ENCODE measurements at places on chromosomes 7 and 10.

DNA sequence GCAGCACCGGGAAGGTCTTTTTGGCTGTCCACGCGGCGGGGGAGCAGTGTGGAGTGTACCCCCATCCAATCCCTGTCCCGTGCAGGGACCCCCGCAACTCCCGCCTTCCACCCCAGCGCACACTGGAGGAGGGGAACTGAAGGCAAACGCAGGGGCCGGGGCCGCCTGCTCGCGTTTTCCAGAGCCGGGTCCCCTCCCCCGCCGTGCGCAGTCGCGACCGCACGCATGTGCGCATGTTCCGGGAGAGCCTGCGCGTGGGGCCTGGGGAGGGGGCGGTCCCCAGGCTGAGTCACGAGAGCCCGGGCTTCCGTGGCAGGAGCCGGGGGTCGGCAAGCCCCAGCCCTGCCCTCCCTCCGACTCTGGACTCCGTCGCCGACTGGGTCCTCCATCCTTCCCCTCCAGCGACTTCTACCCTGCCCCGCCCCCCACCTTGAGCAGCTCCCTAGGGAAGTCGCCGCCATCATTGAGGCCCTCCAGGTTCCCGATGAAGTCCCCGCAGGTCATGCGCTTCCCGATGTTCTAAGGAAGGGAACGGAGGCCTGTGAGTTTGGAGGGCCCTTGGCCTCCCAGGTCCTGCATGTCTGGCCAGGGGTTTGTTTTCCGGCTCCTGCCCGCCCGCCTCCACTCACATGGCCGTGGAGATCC, 8.0 kb downstream of the PSD start:
- no peak overlapping the region for H3K27ac ChIP-seq
- peak; percentile 28 for DNase-seq
- peaks cover 69% of the 10 kb centered on the region for H3K27me3 ChIP-seq
- peak overlapping the region; percentile 43 for H3K4me3 ChIP-seq

DNA sequence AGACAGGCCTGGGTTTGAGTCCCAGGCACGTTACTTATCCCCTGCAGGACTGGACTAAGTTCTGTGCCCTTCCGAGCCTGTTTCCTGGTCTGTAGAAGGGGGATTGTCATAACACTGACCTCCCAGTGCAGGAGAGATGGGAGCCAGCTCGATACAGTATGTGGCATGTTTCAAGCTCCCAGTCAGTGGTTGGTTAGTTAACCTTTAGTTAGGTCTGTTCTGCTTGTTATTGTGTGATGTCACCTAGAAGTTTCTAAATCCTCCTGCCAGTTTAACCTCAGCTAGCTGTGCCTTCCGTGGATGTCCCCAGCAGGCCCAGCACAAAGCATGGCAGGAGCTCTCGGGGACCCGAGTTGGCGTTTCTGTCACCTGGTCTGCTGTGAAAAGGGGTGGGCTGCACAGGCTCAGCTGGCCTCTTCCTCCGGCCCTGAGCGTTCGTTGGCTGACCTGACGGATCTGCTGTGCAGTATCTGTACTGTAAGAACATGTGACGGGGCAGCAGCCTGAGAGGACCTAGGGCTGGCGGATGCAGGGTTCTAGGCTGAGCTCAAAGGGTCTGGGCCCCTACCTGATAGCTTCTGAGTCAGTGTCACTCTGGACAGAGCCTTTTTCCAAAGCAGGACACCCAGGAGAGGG, 53.0 kb downstream of the SPOCK2 start:
- H3K4me1 ChIP-seq: peaks cover 6% of the 10 kb centered on the region
- H3K27me3 ChIP-seq: peaks cover 7% of the 10 kb centered on the region
- no peaks in the 10 kb centered on the region for H3K36me3 ChIP-seq
- no peak for DNase-seq

- H3K27me3 ChIP-seq: no peaks in the 10 kb centered on the region
- peaks cover 35% of the 10 kb centered on the region for H3K36me3 ChIP-seq
- H3K27ac ChIP-seq: no peak overlapping the region
- no peak overlapping the region for H3K4me3 ChIP-seq
- no peaks in the 10 kb centered on the region for H3K4me1 ChIP-seq
- DNase-seq: no peak
Observed at GRCh38 chr7:99422186-99422585, 13.4 kb downstream of the BUD31 start.

GRCh38 chr7:54663603-54664234, 95.3 kb downstream of the SEC61G start:
- no peak overlapping the region for H3K27ac ChIP-seq
- no peaks in the 10 kb centered on the region for H3K36me3 ChIP-seq
- no peak overlapping the region for H3K4me3 ChIP-seq
- no peaks in the 10 kb centered on the region for H3K4me1 ChIP-seq
- H3K27me3 ChIP-seq: peaks cover 10% of the 10 kb centered on the region

DNA sequence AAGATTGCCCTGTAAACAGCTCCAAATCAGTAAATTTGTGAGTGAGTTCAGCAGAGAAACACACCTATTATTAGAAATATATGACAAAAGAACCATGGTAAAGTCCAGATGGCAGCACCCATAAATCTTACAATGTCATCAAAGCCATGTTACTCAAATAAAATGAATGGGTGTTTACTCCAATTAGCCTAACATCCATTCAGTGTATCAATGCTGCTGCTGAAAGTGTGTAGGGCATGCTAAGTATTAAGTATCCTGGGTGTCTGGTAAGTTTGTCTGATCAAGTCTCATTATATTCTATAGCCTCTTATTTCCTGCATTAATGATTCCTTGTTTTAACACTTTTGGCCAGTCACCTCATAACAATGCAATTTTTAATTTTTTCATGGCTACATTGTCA, 185.5 kb upstream of the STEAP4 start:
- H3K4me3 ChIP-seq: no peak overlapping the region
- no peak overlapping the region for H3K27ac ChIP-seq
- H3K36me3 ChIP-seq: no peaks in the 10 kb centered on the region
- H3K4me1 ChIP-seq: no peaks in the 10 kb centered on the region
- no peaks in the 10 kb centered on the region for H3K27me3 ChIP-seq
- no peak for DNase-seq

DNA sequence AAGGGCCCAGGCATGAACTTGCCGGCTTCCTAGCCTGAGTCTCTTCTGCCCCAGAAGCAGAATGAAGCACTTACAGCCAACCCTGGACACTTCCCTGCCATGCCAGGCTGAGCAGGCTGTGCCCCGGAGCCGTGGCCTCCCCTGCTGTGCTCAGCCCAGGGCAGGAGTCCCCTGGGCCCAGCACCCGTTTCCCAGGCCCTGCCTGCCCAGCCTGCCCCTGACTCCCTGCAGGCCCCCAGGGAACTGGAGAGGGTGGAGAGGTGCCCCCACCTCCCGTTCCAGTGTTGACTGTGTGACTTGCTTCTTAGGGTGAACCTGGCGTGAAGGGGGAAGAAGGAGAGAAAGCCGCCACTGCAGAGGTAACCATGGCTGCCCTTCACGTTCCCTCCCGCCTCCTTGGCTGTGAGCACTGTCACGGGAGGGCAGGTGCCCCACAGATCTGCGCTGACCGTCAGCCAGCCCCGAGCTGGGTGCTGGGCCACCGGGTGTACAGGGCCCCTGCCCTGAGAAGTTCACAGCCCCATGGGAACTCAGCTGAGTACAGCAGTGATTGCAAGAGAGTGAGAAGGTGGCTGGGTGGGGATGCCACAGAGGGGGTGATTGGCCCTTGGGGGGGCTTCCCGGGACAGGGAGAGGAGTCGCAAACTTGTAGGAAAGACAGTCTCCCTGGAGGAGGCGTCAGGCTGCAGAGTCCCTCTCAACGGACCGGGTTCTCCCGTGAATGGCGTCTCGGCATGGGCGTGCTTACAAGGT, 75.9 kb downstream of the MYL10 start:
- H3K36me3 ChIP-seq: no peaks in the 10 kb centered on the region
- H3K27ac ChIP-seq: no peak overlapping the region
- H3K27me3 ChIP-seq: no peaks in the 10 kb centered on the region
- H3K4me3 ChIP-seq: no peak overlapping the region

DNA sequence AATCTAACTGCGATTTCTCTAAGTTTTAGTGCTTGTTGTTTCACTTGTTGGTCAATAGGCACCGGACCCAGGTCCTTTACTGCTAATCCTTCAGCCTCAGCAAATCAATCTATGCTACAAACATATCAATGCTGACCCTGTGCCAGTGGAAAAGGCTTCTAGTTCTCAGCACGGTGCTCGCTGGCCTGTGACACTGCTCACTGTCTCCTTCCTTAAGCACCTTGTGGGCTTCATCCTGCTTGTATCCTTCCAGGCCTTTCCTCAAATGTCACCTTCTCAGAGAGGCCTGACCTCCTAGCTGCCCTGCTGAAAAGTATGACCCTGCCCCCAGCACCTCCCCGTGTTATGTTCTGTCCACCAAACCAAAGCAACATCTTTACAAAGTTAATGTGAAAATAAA, 201.2 kb upstream of the FRMD4A start:
- no peaks in the 10 kb centered on the region for H3K27me3 ChIP-seq
- DNase-seq: no peak
- H3K27ac ChIP-seq: no peak overlapping the region
- no peak overlapping the region for H3K4me3 ChIP-seq
- peaks cover 4% of the 10 kb centered on the region for H3K4me1 ChIP-seq

GRCh38 chr10:84196083-84196482, 1.7 kb downstream of the CDHR1 start:
- no peaks in the 10 kb centered on the region for H3K36me3 ChIP-seq
- peaks cover 35% of the 10 kb centered on the region for H3K27me3 ChIP-seq
- no peak overlapping the region for H3K27ac ChIP-seq
- no peak for DNase-seq
- no peaks in the 10 kb centered on the region for H3K4me1 ChIP-seq

GRCh38 chr7:75762350-75762917, 9.6 kb downstream of the CCL26 start:
- H3K4me1 ChIP-seq: no peaks in the 10 kb centered on the region
- H3K27me3 ChIP-seq: no peaks in the 10 kb centered on the region
- no peaks in the 10 kb centered on the region for H3K36me3 ChIP-seq
- DNase-seq: peak; percentile 85
- no peak overlapping the region for H3K27ac ChIP-seq

DNA sequence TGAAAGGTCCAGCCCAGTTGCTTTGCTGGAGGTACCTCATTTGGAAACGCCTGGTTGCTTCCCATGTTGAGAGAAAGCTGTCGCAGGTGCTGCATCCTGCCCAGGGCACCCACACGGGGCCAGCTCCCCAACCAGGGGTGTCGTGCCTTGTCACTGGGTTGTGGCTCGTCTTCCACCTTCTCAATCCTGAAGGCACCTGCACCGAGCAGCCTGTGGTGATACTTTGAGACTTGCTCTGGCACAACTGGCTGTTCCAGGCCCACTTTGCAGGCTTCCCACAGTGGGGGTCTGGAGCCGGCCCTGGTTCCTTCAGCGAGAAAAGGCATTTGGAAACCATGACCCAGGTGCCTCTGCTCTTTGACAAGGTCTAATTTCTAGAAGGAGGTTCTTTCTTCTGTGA, 197.3 kb upstream of the PPP2R2D start:
- no peak overlapping the region for H3K4me3 ChIP-seq
- DNase-seq: no peak
- H3K36me3 ChIP-seq: no peaks in the 10 kb centered on the region
- H3K27ac ChIP-seq: no peak overlapping the region
- H3K27me3 ChIP-seq: no peaks in the 10 kb centered on the region

- no peaks in the 10 kb centered on the region for H3K27me3 ChIP-seq
- no peaks in the 10 kb centered on the region for H3K36me3 ChIP-seq
Observed at GRCh38 chr10:34474009-34474376, 341.1 kb downstream of the PARD3 start.

DNA sequence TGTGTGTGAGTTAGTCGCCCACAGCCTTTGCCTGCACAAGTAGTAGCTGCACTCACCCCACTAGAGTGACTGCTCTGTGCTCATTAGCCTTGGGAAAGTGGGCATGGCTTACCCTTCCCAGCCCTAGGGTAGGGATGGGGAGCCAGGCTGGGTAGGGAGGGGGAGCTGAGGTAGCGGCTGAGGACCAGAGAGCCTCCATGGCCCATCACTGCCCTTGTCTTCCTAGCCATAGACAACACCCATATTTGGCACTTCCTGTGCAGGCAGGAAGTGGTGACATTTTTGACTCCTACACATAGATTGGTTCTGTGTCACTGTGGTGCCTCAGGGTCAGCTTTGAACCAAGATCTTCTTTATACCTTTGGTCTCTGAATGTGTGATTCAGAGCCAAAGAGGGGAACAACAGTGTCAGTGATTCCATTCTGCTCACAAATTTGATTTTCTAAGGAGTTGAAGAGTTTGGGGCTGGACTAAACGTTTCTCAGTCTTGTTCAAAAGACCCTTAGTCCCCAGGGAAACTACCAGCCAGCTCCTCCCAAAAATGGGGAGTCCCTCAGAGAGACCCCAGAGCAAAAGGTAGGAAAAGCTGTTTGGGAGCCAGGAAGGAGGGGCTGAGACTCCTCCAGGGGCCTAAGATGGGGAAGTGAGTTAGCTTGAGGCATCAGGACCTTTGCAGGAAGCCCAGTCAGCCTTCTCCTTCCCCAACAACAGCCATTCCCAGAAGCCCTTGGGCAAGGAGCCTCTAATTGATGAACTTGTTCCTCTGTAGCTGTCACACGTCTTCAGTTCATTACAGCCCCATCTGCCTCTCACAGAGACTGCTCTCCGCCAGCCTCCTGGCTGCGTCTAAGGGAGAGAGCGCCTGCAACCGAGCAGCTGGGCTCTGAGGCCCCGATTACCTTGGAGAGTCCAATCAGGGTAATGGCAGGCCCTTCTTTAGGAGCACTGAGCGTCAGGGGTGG, 135.0 kb downstream of the CDH23 start:
- H3K4me1 ChIP-seq: no peaks in the 10 kb centered on the region
- H3K36me3 ChIP-seq: no peaks in the 10 kb centered on the region
- no peaks in the 10 kb centered on the region for H3K27me3 ChIP-seq
- H3K4me3 ChIP-seq: no peak overlapping the region

GRCh38 chr10:77726301-77726700, 88.7 kb upstream of the KCNMA1 start:
- no peak for DNase-seq
- no peaks in the 10 kb centered on the region for H3K36me3 ChIP-seq

- no peaks in the 10 kb centered on the region for H3K27me3 ChIP-seq
- H3K4me3 ChIP-seq: no peak overlapping the region
- no peak overlapping the region for H3K27ac ChIP-seq
- DNase-seq: no peak
- no peaks in the 10 kb centered on the region for H3K4me1 ChIP-seq
- H3K36me3 ChIP-seq: no peaks in the 10 kb centered on the region
Observed at GRCh38 chr7:12595148-12595547, 24.6 kb downstream of the SCIN start.

DNA sequence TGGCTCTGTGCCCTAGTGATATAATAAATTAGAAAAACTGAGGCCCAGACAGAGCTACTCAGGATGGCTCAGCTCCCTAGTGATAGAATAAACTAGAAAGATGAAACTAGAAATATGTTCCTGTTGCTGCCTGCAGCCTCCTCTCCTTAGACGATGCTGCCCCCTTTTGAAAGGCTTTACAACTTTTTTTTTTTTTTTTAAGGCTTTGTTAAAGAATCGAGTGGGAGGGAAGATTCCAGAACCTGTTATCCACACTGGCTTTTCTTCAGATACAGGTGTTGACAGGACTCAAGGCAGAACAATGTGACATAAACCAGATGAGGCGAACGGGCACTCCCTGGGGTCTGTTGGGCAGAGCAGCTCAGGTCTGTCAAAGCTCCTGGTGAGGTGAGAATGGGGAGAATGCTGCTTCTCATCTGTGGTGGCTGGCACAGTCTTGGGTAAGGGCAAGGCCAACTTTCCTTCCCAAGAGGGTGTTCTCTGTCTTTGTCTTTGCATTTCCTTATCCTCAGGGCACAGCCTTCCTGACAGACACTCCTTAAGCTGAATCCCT, 175.1 kb downstream of the COBL start:
- no peaks in the 10 kb centered on the region for H3K36me3 ChIP-seq
